ENCODE measurements at places on chromosomes 4 and X. TPM values are rescaled to one million over a fixed set of nuclear protein-coding genes. Genes with fewer than 3 reads are reported as not detected.

DNA sequence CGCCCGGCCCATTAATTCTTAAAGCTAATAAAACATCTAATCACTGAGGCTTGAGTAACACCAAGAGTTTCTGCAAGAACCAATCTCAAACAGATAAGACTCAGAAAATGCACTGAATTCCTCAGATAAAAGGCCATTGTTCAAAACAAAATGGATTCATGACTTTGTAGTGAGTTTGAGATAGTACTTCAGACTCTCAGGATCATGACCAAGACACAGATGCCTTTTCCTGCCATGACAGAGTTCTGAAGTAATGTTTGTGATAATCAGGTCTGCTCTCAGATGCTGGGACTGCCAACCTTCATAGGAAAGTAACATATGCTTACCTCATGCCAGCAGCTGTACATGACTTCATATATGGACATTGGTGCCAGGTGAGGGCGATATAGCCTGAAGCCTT, 54.6 kb downstream of the NIPAL1 start:
- H3K36me3 ChIP-seq, result no peaks in the 10 kb centered on the region
- H3K27ac ChIP-seq, result no peak overlapping the region
- no peaks in the 10 kb centered on the region for H3K27me3 ChIP-seq
- DNase-seq, result no peak
- H3K4me3 ChIP-seq, result no peak overlapping the region
- H3K4me1 ChIP-seq, result no peaks in the 10 kb centered on the region

SPANXB1 gene
- not detected for total RNA-seq

DNA sequence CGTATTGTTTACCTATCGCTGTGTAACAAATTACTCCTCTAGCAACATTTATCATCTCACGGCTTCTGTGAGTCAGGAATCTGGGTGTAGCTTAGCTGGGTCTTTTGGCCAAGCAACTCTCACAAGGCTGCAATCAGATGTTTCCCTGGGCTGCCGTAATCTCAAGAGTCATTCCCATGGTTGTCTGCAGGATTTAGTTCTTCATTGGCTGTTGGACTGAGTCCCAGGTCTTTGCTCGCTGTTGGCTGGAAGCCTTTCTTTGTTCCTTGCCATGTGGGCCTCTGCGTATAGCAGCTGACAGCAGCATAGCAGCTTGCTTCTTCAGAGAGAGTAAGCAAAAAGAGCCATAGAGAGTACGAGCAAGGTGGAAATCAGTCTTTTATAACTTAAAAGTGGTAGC, 16.8 kb downstream of the POLR2B start:
- no peaks in the 10 kb centered on the region for H3K4me1 ChIP-seq
- H3K27me3 ChIP-seq, result no peaks in the 10 kb centered on the region
- no peak for DNase-seq
- peaks cover 66% of the 10 kb centered on the region for H3K36me3 ChIP-seq

DNA sequence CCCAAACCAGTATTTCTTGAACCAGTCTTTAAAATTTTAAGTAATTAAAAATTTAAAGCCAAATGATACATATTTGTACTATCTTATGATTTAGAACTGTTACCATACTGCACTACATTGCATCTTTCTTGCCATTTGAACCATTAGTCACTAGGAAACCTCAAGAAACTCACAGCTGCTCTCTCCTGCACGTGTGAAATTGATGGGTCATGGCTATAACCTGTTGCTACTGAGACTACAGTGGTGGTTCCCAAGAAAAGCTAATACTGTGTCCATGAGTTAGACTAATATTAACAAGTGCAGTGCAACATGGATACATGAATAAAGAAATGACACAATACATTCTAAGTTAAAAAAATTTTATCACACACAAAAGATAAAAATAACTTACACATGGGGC, 88.4 kb downstream of the PDE5A start:
- no peak for DNase-seq
- no peak overlapping the region for H3K27ac ChIP-seq

RIBC1 gene
- 0.14 TPM for total RNA-seq

HAND2 gene
- 4.7 TPM for total RNA-seq

HDX gene
- 0.37 TPM for total RNA-seq

GRCh38 chrX:99752776-99753175, 657.3 kb downstream of the PCDH19 start:
- H3K27me3 ChIP-seq, result no peaks in the 10 kb centered on the region
- DNase-seq, result no peak
- H3K4me3 ChIP-seq, result no peak overlapping the region
- no peak overlapping the region for H3K27ac ChIP-seq

DNA sequence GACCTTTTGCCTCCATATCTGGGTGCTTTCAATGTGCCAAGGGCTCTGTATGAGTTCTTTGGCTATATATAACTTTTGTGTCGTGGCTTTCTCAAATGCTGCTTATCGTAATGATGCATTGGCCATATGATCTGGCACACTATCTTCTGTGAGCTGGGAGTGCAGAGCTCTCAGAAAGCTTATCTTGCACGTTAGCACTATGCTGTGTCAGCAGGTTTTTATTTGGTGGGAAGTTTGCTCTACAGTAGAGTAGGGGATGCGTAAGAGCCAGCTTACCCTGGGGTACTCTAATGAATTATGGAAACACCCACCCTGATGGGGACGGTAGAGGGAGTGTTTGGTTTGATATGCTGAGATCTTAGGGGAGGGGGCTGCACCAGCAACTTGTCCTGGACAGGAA, 119.6 kb downstream of the FAAH2 start:
- H3K27ac ChIP-seq, result no peak overlapping the region
- no peak for DNase-seq
- H3K27me3 ChIP-seq, result no peaks in the 10 kb centered on the region
- no peaks in the 10 kb centered on the region for H3K4me1 ChIP-seq
- H3K4me3 ChIP-seq, result no peak overlapping the region

DCK gene
- total RNA-seq, result 3.3 TPM

CTAG2 gene
- not detected for total RNA-seq

FIP1L1 gene
- 23.3 TPM for total RNA-seq

SMIM31 gene
- total RNA-seq, result not detected

ARHGAP6 gene
- 0.84 TPM for total RNA-seq

- no peak overlapping the region for H3K27ac ChIP-seq
- no peak for DNase-seq
- H3K4me3 ChIP-seq, result peak overlapping the region; percentile 63
These were observed 1.9 kb upstream of the CITED1 start for GRCh38 chrX:72307646-72308051.

GRCh38 chr4:168609369-168609768, 112.5 kb downstream of the PALLD start:
- DNase-seq, result no peak
- H3K36me3 ChIP-seq, result no peaks in the 10 kb centered on the region
- H3K4me1 ChIP-seq, result no peaks in the 10 kb centered on the region
- H3K27ac ChIP-seq, result no peak overlapping the region
- H3K27me3 ChIP-seq, result no peaks in the 10 kb centered on the region
- no peak overlapping the region for H3K4me3 ChIP-seq

DNA sequence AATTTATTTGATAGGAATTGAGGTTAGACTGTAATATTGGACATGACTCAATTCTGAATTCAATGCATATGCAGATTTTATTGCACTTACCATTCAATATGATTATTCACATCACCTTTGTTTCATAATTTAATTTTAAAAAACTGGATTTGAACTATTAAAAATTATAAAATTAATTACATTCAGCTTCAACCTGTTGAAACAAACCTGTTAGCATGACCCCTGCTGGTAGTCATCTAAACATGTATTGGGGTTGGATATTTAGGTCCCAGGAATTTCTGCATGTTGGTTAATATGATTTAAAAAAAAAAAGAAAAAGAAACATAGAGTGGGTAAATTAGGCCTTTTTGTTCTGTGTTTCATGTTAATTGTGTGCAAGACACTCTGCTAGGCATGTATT, 85.9 kb downstream of the ARSJ start:
- H3K27ac ChIP-seq, result no peak overlapping the region
- DNase-seq, result no peak
- no peaks in the 10 kb centered on the region for H3K4me1 ChIP-seq
- no peaks in the 10 kb centered on the region for H3K36me3 ChIP-seq

CYLC1 gene
- total RNA-seq, result not detected

- no peaks in the 10 kb centered on the region for H3K27me3 ChIP-seq
- peak overlapping the region; percentile 7 for H3K27ac ChIP-seq
- no peak for DNase-seq
- no peaks in the 10 kb centered on the region for H3K36me3 ChIP-seq
These were observed 821.7 kb upstream of the FTHL17 start for GRCh38 chrX:31893525-31893924.

NAP1L2 gene
- not detected for total RNA-seq

GRCh38 chrX:2610246-2611170, 80.6 kb upstream of the CD99 start:
- no peak overlapping the region for H3K27ac ChIP-seq
- H3K36me3 ChIP-seq, result no peaks in the 10 kb centered on the region
- H3K4me1 ChIP-seq, result peaks cover 5% of the 10 kb centered on the region
- H3K27me3 ChIP-seq, result no peaks in the 10 kb centered on the region
- no peak for DNase-seq

DNA sequence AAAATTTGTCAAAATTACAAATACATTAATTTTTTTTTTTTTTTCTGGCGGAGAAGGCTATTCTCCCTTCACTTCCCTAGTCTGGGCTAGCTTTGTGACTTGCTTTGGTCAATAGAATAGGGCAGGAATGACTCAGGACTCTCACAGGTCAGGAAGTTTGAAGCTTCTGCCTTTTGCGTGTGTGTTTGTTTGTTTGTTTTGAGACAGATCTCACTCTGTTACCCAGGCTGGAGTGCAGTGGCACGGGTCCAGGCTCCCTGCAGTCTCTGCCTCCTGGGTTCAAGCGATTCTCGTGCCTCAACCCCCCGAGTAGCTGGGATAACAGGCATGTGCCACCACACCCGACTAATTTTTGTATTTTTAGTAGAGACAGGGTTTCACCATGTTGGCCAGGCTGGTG, 55.9 kb upstream of the USP9X start:
- H3K4me3 ChIP-seq, result no peak overlapping the region
- H3K36me3 ChIP-seq, result no peaks in the 10 kb centered on the region
- H3K4me1 ChIP-seq, result peaks cover 8% of the 10 kb centered on the region
- no peak for DNase-seq
- H3K27me3 ChIP-seq, result no peaks in the 10 kb centered on the region

MAGEA11 gene
- total RNA-seq, result not detected

GRCh38 chrX:113962343-113962742, 621.5 kb upstream of the HTR2C start:
- H3K27me3 ChIP-seq, result no peaks in the 10 kb centered on the region
- no peaks in the 10 kb centered on the region for H3K36me3 ChIP-seq
- H3K4me1 ChIP-seq, result no peaks in the 10 kb centered on the region
- H3K27ac ChIP-seq, result no peak overlapping the region
- no peak overlapping the region for H3K4me3 ChIP-seq
- DNase-seq, result no peak

- H3K27ac ChIP-seq, result no peak overlapping the region
- H3K36me3 ChIP-seq, result no peaks in the 10 kb centered on the region
- H3K27me3 ChIP-seq, result no peaks in the 10 kb centered on the region
These were observed 53.8 kb upstream of the OTUD4 start for GRCh38 chr4:145234091-145234706.

DNA sequence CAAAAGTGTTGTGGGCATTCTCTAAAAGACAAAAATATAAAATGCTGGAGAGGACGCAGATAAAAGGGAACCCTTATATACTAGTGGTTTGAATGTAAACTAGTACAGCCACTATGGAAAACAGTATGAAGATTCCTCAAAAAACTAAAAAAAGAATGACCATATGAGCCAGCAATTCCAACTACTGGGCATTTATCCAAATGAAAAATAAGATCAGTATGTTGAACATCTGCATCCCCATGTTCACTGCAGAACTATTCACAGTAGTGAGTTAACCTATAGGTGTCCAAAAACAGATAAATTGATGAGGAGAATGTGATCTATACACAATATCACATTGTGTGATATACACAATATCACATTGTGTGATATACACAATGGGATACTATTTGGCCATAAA, 1615.3 kb downstream of the PCDH18 start:
- no peaks in the 10 kb centered on the region for H3K4me1 ChIP-seq
- H3K27me3 ChIP-seq, result no peaks in the 10 kb centered on the region
- no peak for DNase-seq
- H3K27ac ChIP-seq, result no peak overlapping the region
- no peak overlapping the region for H3K4me3 ChIP-seq

GRCh38 chr4:128141866-128142265, 80.8 kb downstream of the LARP1B start:
- no peaks in the 10 kb centered on the region for H3K4me1 ChIP-seq
- H3K36me3 ChIP-seq, result peaks cover 2% of the 10 kb centered on the region

DUSP9 gene
- total RNA-seq, result 1.9 TPM

GRCh38 chr4:114599231-114599902, 760 bp downstream of the UGT8 start:
- H3K4me1 ChIP-seq, result peaks cover 19% of the 10 kb centered on the region
- no peaks in the 10 kb centered on the region for H3K36me3 ChIP-seq
- H3K27ac ChIP-seq, result no peak overlapping the region
- peak overlapping the region; percentile 15 for H3K4me3 ChIP-seq

TAF7L gene
- total RNA-seq, result 0.33 TPM

SULT1E1 gene
- 14.7 TPM for total RNA-seq

DNA sequence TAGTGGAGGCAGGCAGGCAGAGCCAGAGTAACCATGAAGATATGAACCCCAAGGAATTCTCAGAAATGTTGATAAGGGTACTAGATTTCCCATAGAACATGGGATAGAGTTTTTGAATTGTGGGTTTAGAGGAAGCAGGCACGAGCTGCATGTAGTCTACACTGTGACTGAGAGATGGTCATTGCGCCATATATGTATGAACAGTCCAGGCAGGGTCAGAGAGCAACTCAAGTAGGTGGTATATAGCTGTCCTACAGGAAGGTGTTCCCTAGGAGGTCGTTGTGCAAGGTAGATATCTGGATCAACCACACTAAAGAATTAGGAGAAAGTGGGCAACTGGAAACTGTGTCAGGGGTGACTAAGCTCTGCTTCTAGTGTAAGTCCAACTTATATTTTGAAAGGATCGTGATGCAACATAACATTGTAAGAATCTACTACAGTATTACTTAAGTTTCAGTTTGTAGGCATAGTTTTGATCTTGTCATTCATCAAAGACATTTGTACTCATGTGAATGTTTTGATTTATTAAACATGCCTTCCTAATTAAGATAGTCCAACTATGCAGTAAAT, 94.6 kb downstream of the HPGD start:
- no peaks in the 10 kb centered on the region for H3K36me3 ChIP-seq
- H3K27me3 ChIP-seq, result no peaks in the 10 kb centered on the region
- H3K4me3 ChIP-seq, result no peak overlapping the region

GRCh38 chr4:61359301-61359700, 159.2 kb downstream of the ADGRL3 start:
- no peak overlapping the region for H3K4me3 ChIP-seq
- H3K27me3 ChIP-seq, result no peaks in the 10 kb centered on the region
- DNase-seq, result no peak

- no peak overlapping the region for H3K4me3 ChIP-seq
- no peaks in the 10 kb centered on the region for H3K4me1 ChIP-seq
- DNase-seq, result no peak
- no peaks in the 10 kb centered on the region for H3K27me3 ChIP-seq
- H3K36me3 ChIP-seq, result peaks cover 4% of the 10 kb centered on the region
- H3K27ac ChIP-seq, result no peak overlapping the region
These were observed 41.7 kb upstream of the DDX60 start for GRCh38 chr4:168360271-168360670.

PCSK1N gene
- total RNA-seq, result 0.08 TPM

TMPRSS11F gene
- total RNA-seq, result not detected

FGA gene
- total RNA-seq, result 12,179 TPM

Measured in liver (tissue), 10 donors.